Fibroblast of skin of back (primary cell): ENCODE measurements at places on chromosomes 3 and 15.
A peak's percentile ranks its signal among the peaks of the same experiment; 100 is the strongest.

GRCh38 chr15:59994888-59995557 is 9.1 kb upstream of the FOXB1 start:
- no peak for DNase-seq

- no peak for DNase-seq
Observed at GRCh38 chr3:17313746-17314145, 428.7 kb downstream of the TBC1D5 start.

GRCh38 chr3:134092208-134092701 is 62.5 kb upstream of the SLCO2A1 start:
- no peak for DNase-seq

- peak; percentile 90 for DNase-seq
Observed at GRCh38 chr3:195546130-195546560, 3.0 kb upstream of the PPP1R2 start.

- DNase-seq = no peak
Observed at GRCh38 chr3:62727981-62728380, 147.2 kb downstream of the CADPS start.
